ENCODE measurements at places on chromosomes 6 and 20. TPM values are rescaled to one million over a fixed set of nuclear protein-coding genes. Genes with fewer than 3 reads are reported as not detected.

DNA sequence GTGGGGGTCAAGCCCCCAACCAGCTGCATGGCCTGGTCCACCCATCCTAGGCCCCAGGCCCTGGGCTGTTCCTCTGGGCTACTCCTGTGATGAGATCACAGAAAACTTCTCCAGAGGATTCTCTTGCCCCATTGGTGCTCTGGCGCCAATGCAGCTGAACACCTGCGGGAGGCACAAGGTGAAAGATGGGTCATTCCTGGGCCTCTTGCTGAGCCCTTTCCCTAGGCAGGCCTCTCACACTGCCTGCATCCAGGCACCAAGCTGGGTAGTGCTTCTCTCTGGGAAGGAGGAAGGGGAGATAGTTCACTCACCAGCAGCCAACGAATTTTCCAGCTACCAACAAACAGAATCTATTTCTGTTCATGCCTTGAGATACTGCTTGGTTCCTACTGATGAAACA is 142.1 kb downstream of the PXDC1 start:
- no peak overlapping the region for H3K4me3 ChIP-seq
- H3K36me3 ChIP-seq, result no peaks in the 10 kb centered on the region
- DNase-seq, result no peak
- no peaks in the 10 kb centered on the region for H3K27me3 ChIP-seq

DNA sequence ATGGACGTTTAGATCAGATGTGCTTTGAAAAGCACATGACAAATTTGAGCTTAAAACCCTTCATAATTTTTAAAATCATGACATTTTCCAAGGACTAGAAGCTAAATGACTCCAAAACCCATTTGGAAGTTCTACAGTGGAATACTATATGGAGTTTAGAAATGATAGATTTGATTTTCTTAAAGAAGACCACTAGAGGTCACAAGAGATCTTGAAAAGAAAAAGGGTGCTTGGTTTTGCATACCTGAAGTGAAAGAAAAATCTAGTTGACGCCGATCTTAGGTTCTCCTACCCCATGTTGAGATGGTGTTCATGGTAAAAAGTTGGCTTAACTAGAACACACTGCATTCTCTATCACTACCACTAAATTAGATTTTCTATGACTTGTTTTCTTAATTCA is 31.5 kb downstream of the CFAP61 start:
- no peak overlapping the region for H3K4me3 ChIP-seq
- peaks cover 10% of the 10 kb centered on the region for H3K27me3 ChIP-seq
- no peaks in the 10 kb centered on the region for H3K36me3 ChIP-seq

DNA sequence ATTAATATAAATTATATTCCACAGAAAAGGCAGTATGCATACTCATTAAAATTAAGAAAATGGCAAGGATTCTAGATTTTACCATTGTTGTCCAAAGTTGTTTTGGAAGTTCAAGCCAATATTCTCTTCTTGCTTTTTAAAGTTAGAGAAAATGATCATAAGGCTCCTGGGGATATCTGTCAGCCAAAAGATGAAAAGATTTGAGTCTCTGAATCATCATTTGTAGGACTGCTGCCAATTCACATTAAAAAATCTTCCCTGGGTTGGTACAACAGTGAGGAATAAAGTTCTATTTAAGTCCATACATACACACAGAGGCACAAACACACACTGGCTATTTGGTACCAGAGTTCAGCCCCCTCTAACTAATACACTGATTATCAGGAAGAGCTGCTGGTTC is 620.1 kb downstream of the COL12A1 start:
- H3K4me1 ChIP-seq, result no peaks in the 10 kb centered on the region
- no peaks in the 10 kb centered on the region for H3K36me3 ChIP-seq
- no peaks in the 10 kb centered on the region for H3K27me3 ChIP-seq
- no peak overlapping the region for H3K4me3 ChIP-seq

DNA sequence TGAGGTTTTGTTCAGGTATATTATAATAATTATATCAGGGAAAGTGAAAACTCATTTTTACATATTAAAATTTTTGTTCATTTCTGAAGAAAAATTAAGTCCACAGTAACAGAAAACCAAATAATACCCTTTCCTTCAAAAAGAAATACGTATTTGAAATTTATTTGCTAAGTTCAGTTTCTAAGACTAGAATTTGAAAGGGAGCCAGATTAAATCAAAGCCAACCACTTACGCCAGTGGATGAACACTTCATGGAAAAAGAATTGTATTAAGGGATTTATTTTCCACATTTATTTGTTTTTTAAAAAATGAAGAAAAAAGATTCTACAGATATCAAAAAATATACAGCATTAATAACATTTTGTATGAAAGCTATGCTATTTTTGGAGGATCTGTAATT is 654.4 kb downstream of the EYS start:
- no peaks in the 10 kb centered on the region for H3K4me1 ChIP-seq
- no peaks in the 10 kb centered on the region for H3K36me3 ChIP-seq
- H3K27ac ChIP-seq, result no peak overlapping the region
- no peak for DNase-seq

GRCh38 chr20:1748777-1749176 is 91.2 kb upstream of the SIRPG start:
- no peaks in the 10 kb centered on the region for H3K27me3 ChIP-seq
- no peak for DNase-seq
- H3K4me1 ChIP-seq, result no peaks in the 10 kb centered on the region
- H3K4me3 ChIP-seq, result no peak overlapping the region
- no peak overlapping the region for H3K27ac ChIP-seq
- no peaks in the 10 kb centered on the region for H3K36me3 ChIP-seq

BPIFB1 gene
- 0.85 TPM for polyA plus RNA-seq

RRBP1 gene
- polyA plus RNA-seq, result 274 TPM

NRSN1 gene
- polyA plus RNA-seq, result not detected

Measured in hepatocyte (in vitro differentiated cells).